M059J (cell line): ENCODE measurements at places on chromosomes 2 and 18. TPM values are rescaled to one million over a fixed set of nuclear protein-coding genes. Genes with fewer than 3 reads are reported as not detected.
A peak's percentile ranks its signal among the peaks of the same experiment; 100 is the strongest.

GRCh38 chr2:3147651-3148530 is 229.7 kb downstream of the EIPR1 start:
- no peak for DNase-seq

GRCh38 chr18:58640891-58641610 is 12.2 kb upstream of the ALPK2 start:
- DNase-seq: peak; percentile 64

DNA sequence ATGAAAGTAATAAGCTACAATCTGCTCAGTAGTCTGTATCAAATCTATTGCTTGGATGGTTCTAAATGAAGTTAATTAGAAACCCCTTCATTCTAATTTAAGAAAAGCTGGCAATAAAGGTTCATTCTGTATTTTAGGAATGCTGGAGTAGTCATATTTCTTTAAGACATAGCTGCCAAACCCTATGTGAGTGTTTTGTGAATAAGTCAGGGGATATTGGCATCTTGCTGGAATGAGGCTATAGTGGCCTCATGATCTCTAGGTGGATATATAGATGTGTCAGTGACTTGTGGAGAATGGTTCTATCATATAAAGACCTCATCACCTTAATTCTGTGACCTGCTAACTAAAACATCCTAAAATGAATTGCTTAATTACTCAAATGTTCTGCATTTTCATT is 196.3 kb downstream of the PDE1A start:
- DNase-seq: no peak

DNA sequence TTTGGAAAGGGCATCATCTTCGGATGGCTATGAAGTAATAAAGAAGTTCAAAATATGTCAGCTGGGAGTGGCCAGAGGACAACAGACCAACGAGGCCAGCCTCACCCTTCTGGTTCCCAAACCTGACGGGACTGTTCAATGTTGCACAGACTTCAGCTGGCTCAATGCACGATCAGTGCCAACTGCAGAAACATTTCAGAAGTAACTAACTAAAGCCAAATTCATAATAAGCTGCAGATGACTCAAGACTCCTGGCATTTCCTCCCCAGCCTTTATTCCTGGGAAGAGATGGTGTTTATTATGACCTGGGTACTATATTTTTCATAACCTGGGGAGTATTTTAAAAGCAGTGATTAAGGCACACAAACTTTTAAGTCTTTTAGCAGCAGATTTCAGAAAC is 3.8 kb upstream of the ATP6V1C2 start:
- peak; percentile 80 for DNase-seq

The CNGA3 gene
- total RNA-seq: not detected in 2 replicates

The PELI1 gene
- total RNA-seq: 2.3 and 2.6 TPM in 2 replicates

The SALL3 gene
- total RNA-seq: not detected in 2 replicates

- no peak for DNase-seq
These were observed 611.3 kb upstream of the SYT4 start for GRCh38 chr18:43888598-43888997.

- DNase-seq: peak; percentile 42
These were observed 68.0 kb downstream of the DAW1 start for GRCh38 chr2:227939271-227940027.

The GDF7 gene
- 0.05 TPM in 1 of 2 replicates, not detected in the other for total RNA-seq

DNA sequence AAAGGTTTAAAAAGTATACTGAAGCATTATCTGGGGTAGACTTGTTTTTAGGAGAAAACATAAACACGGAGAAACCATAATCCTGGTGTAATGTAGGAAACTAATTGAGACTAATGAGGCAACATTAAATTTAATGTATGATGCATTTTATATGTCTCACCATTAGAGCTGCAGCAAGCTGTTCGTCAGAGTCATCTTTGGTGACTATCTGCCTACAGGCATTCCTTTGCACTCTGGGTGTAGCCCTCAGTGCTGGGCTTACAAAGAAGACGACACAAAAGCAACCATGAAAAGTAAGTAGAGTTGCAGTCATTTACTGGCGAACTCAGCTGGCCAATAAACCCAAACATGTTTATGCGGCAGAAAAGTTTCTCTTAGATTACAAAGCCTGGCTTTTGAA is 415.3 kb upstream of the ZEB2 start:
- no peak for DNase-seq

DNA sequence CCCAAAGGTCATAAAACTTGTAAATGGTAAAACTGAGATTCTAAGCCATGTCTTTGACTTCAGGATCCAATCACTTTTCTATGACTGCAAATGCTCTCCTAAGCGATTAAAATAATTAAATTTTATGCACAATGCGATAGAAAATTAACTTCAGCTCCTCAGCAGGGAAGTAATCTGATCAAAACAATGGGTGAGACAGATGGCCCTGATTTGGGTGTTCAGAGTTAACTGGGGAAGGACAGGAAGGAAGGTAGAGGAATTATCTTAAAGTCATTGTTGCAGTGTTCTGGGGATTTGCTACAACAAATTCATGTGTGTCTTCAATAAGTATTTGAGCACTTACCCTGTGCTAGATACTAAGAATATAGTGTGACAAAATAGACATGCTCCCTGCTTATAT is 446.0 kb upstream of the MEX3C start:
- DNase-seq: no peak

DNA sequence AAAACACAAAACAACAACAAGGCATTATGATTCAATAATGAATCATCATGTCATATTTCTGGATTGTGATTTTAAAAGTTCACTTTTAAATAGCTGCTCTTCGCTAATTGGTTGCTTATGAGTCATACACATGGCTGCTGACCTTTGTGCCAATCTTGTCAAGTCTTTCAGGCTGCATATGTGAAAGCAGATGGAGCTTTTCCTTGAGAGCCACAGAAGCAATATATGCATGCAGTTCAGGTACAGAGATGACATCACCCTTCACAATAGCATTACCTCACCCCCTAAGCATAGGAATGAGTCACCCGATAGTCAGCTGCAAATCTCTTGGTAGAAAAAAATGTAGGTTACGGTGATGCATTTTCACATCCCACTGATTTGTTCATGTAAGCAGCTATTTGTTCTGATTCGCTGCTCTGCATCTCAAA is 27.2 kb downstream of the EIF2AK3 start:
- DNase-seq: peak; percentile 96

DNA sequence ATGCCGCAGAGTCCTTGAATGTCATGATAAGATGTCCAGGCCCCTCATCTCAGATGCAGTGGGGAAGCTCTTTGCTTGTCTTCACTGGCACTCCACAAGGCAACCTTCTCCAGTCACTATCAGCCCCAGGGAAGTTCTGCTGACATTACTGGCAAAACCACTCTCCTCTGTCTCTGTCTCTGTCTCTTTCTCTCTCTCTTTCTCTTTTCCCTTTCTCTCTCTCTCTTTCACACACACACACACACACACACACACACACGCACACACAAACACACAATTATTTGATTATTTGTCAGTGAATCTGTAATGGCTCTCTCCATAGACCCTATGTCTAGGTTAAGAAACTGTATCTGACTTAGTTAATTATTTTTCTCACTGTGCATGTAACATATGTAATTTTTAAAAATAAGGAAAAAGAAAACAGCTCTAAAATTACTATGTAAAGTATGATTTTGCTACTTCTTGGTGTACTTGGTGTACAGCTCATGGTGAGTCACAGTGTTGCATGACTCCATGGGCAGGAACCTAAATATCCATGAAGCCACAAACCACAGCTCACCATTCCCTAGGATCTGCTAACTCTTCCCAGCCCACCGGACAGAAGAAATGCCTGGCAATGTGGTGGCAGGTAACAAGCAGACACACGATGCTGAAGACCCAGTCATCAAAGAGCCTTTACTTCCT is 594.9 kb upstream of the ID2 start:
- peak; percentile 89 for DNase-seq

- no peak for DNase-seq
These were observed 221.6 kb downstream of the CYP26B1 start for GRCh38 chr2:71926089-71926447.

The SETBP1 gene
- 1.9 and 4.1 TPM in 2 replicates for total RNA-seq

DNA sequence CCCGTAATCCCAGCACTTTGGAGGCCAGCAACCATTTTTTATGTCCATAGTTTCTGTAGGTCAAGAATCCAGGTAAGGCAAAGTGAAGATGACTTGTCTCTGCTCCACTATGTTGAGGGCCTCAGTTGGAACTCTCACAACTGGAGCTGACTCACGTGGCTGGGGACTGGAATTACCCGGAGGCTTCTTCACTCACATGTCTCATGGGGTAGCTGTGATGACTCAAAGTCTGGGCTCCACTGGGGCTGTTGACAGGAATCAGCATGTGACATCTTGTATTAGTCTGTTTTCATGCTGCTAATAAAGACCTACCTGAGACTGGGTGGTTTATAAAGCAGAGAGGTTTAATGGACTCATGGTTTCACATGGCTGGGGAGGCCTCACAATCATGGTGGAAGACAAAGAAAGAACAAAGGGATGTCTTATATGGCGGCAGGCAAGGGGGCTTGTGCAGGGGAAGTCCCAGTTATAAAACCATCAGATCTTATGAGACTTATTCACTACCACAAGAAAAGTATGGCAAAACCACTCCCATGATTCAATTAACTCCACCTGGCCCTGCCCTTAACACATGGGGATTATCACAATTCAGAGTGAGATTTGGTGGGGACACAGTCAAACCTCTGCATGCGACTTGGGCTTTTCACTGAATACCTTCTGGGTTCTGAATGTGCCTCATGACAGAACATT is 7.8 kb upstream of the PPP1R1C start:
- DNase-seq: peak; percentile 96

The SP140 gene
- 2.0 and 11.8 TPM in 2 replicates for total RNA-seq

GRCh38 chr2:145494441-145494840 is 974.5 kb upstream of the ZEB2 start:
- DNase-seq: no peak
